ENCODE measurements at places on chromosomes 12 and 14.

- DNase-seq, result no peak
These were observed 1445.8 kb upstream of the FLRT2 start for GRCh38 chr14:84084056-84084630.

- no peak for DNase-seq
These were observed 55.3 kb downstream of the PSMA6 start for GRCh38 chr14:35347323-35348043.

GRCh38 chr14:89669193-89669592 lies 252.2 kb upstream of the FOXN3 start:
- no peak for DNase-seq

DNA sequence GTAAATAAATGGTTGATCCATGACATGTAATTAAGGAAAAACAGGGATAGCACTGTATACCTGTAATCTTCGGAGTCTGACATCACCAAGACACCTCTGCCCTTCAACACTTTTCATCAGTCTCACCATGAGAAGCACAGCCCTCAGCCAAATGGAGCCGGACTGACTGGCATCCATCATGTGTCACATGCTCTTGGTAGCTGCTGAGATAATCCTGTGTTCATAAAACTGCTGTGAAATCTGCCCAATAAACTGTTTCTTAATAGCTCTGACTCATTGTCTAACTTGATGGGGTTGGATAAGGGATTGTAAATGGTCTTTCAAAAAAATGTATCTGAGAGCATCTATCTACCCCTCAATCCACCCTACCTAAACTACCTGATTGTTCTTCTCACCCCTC lies 33.6 kb downstream of the KCNH5 start:
- no peak for DNase-seq

GRCh38 chr14:71437870-71438269 lies 494.4 kb upstream of the RGS6 start:
- DNase-seq, result no peak

DNA sequence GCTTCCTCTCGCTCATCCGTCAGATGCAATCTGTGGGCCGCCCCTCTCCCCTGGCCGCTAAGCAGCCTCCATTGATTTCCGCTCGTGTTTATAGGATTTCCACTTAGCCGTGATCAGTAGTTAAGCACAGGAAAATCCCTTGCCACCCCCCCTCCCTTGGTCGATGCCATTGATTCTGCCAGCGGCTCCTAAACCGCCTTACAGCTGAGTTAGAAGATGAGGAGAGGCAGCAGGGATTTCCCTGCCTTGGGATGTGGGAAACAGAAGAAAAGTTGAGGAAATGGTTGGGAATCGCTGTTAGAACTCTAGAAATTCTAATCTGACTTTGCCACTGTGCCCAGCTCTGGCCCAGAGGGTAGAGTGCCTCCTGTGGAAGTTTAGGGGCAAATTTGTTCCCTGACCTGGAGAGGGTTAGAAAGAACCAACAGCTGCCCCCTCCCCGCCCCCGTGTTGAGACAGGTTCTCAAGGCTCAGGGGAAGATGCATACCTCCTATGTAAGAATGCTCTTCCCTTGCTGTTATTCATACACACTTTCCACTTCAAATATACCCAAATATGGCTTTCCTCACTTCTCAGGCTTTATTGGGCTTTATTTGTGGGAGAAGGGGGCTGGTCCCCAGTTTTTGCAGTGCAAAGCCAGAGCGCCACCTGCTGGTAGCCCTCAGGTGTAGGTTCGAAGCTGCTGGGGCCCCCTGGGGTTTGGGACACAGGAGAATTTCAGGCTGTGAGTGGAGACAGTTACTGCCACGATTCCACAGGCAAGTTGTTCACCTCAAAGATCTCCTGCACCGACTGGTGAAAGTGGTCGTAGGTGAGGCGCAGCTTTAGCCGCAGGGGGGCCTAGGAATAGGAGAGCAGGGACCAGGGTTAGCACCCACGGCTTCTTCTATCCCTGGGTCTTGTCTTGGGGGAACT lies 3.2 kb downstream of the THTPA start:
- DNase-seq, result peak; percentile 59

DNA sequence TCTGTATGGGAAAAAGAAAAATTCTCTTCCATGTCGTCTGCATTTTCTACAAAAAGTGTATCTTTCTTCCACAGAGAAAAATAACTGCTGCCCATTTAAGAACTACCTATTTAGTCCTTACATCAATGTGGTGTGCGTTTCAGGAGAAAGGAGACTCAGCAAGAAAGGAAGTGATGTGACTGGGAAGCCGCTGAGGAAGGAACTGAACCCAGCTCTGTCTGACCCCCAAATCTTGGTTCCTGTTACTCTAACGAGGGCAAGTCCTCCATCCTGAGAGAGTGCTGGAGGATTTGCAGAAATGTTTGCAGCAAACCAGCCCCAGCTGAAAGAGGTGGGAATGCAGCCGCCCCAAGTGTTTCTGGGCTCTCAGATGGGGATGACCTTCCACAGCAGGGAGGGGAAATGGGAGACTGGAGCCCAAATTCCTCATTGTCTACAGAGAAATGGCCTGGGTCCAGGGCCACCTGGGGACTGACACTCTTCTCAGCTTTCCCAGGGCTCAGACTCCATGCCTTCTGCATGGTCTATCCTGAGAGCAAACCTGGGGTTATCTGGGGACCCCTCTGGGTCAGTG lies 6.7 kb upstream of the MLEC start:
- no peak for DNase-seq

DNA sequence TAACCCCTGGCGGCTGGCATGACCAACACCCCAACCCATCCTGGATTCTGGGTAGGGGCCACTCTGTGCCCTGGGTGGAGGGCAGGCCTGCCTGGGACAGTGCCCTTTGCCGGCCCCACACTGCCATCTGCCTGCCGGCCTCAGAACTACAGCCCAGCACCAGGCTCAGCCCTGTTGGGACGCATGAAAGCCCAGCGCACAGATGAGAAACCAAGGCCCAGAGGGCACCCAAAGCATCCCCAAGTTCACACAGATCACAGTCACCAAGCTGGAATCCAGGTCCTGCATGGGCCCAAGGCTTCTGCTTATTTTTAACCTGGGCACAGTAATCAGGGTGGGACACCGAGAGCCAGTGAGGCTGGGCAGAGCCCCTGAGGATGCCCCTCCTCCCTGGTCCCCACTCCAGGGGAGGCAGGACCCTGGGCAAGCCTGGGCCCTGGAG lies 26.2 kb downstream of the RFLNA start:
- peak; percentile 57 for DNase-seq

DNA sequence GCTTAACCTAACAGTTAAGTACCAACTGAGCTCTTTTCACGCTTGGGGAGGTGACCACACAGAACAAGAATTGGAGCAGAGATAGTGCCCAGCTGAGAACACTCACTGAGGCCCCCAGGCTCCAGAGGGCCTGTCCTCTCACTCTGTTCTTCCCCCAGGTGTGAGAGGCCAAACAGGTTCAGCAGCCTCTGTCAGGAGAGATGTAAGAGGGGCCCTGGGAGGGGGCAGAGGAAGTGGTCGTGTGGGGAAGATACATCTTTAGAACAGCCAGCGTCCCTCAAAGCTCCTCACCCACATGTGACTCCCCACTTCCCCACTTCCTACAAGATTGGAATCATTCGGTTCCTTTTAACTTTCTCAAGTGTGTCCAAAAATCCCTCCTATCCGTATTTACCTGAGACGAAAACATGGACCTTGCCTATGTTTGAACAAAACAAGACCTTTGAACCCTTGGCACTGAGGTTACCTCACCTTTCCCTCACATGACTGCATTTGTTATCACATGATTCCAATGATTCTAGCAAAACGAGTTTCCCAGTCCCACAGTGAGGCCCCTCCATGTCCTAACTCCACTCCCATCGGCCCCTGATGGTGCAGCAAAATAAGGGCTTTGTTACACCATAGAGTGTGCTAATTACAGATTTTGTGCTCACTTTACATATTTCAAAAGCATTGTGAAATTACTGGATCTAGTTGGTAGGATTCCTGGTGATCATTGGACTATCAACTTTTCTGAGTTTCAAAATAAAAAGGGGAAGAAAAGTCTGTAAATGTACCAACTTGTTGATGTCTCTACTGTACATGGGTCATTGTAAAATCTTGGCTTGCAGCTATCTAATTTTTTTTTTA lies 40.0 kb upstream of the PAPOLA start:
- DNase-seq, result no peak

- DNase-seq, result no peak
These were observed 119.5 kb upstream of the RTL1 start for GRCh38 chr14:101022916-101023435.

DNA sequence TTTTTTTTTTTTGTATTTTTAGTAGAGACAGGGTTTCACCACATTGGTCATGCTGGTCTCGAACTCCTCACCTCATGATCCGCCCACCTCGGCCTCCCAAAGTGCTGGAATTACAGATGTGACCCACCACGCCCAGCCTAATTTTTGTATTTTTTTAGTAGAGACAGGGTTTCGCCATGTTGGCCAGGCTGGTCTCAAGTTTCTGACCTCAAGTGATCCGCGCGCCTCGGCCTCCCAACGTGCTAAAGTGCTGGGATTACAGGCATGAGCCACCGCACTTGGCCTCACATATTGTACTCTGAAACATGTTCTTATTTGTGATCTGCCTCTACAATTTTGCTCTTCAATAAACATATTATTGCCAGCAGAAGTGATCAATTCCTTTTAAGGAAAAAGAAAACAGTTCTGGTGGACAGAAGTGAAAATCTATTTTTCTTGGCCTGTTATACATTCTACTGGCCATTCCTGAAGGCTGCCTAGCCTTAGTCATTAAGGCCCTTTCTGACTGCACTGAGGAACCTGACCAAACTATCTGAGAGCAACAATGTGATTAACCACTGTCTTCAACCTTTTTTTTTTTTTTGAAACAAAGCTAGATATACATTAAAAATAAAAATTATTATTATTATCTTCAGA lies 36.1 kb downstream of the SNX6 start:
- DNase-seq, result no peak

- DNase-seq, result peak; percentile 38
These were observed 721 bp downstream of the CABP1 start for GRCh38 chr12:120640861-120641833.

GRCh38 chr12:120581998-120582397 lies 796 bp upstream of the POP5 start:
- no peak for DNase-seq

- DNase-seq, result no peak
These were observed 379.0 kb downstream of the NOVA1 start for GRCh38 chr14:26218861-26219260.

- no peak for DNase-seq
These were observed 23.1 kb downstream of the XRCC3 start for GRCh38 chr14:103692159-103692558.

- DNase-seq, result no peak
These were observed 11.1 kb downstream of the BCL11B start for GRCh38 chr14:99260587-99261551.

DNA sequence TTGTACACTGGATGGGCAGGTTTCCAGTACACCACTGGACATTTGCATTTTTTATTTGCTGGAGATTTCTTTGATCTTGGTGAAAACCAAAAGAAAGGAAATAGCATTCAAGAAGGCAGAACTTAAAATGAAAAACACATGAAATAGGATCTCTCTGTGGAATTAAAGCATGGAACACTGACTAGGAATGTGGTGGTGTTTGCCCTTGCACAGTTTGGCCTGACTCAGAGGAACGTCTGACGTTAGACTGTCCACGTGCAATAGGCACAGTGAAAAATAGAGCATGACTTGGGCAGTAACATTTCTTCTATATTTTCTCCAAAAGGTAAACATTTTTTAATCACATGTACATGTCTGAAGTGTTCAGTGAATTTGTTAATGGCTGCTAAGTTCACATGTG lies 474.1 kb upstream of the PRICKLE1 start:
- DNase-seq, result no peak

DNA sequence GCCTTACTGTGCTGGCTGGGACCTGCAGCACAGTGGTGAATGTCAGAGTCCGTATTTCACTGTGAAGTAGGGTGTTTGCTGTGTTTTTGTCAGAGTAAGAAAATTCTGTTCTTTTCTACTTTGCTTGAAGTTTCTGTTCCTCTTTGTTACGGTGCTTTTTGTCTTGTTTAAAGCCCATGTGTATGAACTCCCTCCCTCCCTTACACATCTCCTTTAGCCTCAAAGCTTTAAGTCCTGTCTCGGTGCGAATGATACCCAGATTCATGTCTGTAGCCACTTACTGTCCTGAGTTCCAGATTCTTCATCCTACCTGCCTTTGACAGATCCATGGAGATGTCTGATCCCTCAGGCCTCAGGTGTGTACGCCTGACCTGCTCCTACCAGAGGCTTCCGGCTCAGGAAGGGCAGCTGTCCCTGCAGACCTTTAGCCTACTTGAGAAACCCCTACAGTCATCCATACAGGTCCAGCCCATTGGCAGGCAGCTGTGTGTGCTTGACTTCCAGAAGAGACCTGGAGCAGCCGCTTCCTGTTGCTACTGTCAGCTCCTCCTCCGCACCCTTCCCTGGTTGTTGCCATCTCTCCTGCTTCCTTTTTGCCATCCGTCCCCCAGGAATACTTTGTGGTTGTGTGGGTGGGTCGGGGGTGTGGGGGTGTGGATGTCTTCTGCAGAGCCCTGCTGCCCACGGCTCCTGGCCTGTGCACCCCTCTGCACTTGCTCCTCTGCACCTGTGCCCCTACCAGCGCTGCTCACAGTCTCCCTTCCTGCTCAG lies 72.9 kb downstream of the DDX51 start:
- DNase-seq, result no peak

GRCh38 chr12:15982471-15982870 lies 71.3 kb downstream of the DERA start:
- no peak for DNase-seq

DNA sequence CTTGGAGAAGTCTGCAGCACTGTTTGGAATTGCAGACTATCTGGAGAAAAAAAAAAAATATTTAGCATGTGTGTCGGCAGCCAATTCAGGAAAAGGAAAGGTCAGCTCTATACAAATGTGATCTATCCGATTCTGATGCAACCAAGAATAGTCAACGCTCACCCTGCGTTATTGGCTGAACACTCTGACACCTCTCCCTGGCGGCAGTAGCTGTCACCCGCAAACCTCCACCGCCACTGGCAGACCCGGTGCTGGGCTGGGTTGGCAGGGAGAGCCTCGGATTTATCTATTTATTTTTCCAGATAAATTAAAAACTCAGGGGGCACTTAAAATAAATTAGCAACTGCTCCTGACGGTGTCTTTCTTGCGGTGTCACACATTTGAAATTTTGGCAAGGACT lies 409.7 kb downstream of the VRK1 start:
- no peak for DNase-seq

GRCh38 chr12:40013847-40014246 lies 92.0 kb downstream of the SLC2A13 start:
- no peak for DNase-seq

- DNase-seq, result no peak
These were observed 16.4 kb upstream of the SAMD4A start for GRCh38 chr14:54550514-54550913.
